ENCODE measurements at places on chromosomes 1 and 21.
A peak's percentile ranks its signal among the peaks of the same experiment; 100 is the strongest.

- peaks cover 34% of the 10 kb centered on the region for H3K4me1 ChIP-seq
- H3K27me3 ChIP-seq, result peaks cover 3% of the 10 kb centered on the region
- DNase-seq, result peak; percentile 55
- no peak overlapping the region for H3K4me3 ChIP-seq
- H3K36me3 ChIP-seq, result peaks cover 2% of the 10 kb centered on the region
These were observed 39.5 kb upstream of the CR2 start for GRCh38 chr1:207414606-207415108.

DNA sequence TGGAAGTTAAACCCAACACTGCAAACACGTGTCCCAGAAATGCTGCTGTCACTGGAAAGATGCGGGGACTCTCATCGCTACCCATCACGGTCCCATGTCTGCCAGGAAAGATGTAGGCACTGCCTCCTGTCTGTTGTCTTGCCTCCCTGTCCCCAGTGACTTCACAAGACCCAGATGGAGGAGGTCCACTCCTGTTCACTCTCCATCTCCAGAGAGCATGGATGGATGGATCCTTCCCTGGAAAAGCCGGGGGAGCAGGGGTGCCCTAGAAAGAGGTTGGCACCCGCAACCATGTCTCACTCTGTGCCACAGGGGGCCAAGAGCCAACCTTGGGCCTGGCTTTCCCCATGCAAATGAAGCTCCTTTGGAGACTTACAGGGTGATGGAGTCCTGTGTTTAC lies 135.5 kb downstream of the GLIS1 start:
- H3K36me3 ChIP-seq, result no peaks in the 10 kb centered on the region
- H3K4me3 ChIP-seq, result no peak overlapping the region
- no peak overlapping the region for H3K27ac ChIP-seq
- no peak for DNase-seq
- H3K27me3 ChIP-seq, result no peaks in the 10 kb centered on the region

GRCh38 chr1:7594714-7595295 lies 176.3 kb upstream of the VAMP3 start:
- H3K27me3 ChIP-seq, result no peaks in the 10 kb centered on the region
- DNase-seq, result no peak
- H3K4me3 ChIP-seq, result no peak overlapping the region
- H3K4me1 ChIP-seq, result no peaks in the 10 kb centered on the region

DNA sequence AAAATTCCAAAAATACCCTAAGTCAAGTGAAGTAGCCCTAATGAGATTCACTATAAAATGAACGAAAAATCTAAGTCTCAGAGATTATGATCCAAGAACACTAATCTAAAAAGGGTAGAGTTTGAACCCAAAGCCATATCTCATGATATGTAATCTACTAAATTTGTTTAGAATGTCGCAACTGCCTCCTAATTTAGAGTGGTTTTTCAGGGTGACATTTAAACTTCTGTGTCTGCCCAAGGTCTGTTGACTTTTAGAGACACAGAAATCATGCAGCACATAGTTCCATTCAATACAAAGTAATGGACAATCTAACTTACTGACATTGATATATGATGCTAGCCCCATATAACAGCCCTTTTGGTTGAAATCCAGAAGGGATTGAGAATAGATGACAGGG lies 28.9 kb downstream of the FMO3 start:
- H3K27ac ChIP-seq, result no peak overlapping the region
- no peak overlapping the region for H3K4me3 ChIP-seq
- no peaks in the 10 kb centered on the region for H3K4me1 ChIP-seq
- H3K27me3 ChIP-seq, result peaks cover 17% of the 10 kb centered on the region

- peaks cover 4% of the 10 kb centered on the region for H3K27me3 ChIP-seq
- H3K27ac ChIP-seq, result no peak overlapping the region
- H3K36me3 ChIP-seq, result peaks cover 9% of the 10 kb centered on the region
- no peak overlapping the region for H3K4me3 ChIP-seq
- DNase-seq, result no peak
These were observed 3.9 kb upstream of the CD55 start for GRCh38 chr1:207317561-207317960.

DNA sequence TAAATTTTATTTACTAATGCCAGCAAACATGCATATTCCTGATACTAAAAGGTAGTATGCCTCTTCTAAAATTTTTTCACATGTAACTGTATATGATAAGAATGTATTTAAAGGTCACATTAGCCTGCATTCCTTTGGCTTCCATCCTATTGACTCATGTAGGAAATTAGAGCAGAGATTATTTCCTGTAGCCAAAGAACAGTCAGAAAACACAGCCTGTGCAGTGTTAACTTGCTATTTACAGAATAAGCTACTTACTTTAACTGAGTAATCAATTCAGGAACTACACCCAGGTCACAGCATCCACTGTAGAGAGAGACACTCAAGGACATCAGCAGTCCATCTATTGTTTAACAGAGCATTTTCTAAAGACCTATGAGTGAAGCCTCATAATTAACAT lies 154.5 kb upstream of the ADGRL4 start:
- H3K4me1 ChIP-seq, result no peaks in the 10 kb centered on the region
- H3K27me3 ChIP-seq, result no peaks in the 10 kb centered on the region
- H3K4me3 ChIP-seq, result no peak overlapping the region
- H3K36me3 ChIP-seq, result no peaks in the 10 kb centered on the region
- no peak overlapping the region for H3K27ac ChIP-seq

DNA sequence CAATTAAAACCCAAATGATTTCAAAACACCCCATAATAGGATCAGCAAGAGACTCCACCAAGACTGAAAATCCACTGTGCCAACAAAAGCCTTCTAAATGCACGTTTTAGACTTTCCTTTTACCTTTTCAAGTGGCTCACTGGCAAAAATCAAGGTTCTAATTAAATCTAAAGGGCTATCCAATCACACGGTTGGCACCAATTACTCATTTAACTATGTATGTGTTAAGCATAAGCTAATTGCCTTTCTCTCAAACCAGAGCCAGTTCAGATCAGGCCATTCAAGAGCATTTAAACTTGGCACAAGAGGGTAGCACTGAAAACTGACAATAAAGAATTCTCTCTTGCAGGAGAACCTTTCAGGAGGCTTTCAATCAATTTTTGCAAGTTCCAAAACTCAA lies 139.5 kb downstream of the RGS7 start:
- no peaks in the 10 kb centered on the region for H3K27me3 ChIP-seq
- no peaks in the 10 kb centered on the region for H3K36me3 ChIP-seq
- no peak overlapping the region for H3K27ac ChIP-seq
- no peaks in the 10 kb centered on the region for H3K4me1 ChIP-seq

GRCh38 chr1:23867542-23867894 lies 572 bp downstream of the FUCA1 start:
- H3K27me3 ChIP-seq, result no peaks in the 10 kb centered on the region
- DNase-seq, result no peak
- H3K27ac ChIP-seq, result no peak overlapping the region
- H3K4me1 ChIP-seq, result peaks cover 20% of the 10 kb centered on the region
- H3K4me3 ChIP-seq, result peak overlapping the region; percentile 80

DNA sequence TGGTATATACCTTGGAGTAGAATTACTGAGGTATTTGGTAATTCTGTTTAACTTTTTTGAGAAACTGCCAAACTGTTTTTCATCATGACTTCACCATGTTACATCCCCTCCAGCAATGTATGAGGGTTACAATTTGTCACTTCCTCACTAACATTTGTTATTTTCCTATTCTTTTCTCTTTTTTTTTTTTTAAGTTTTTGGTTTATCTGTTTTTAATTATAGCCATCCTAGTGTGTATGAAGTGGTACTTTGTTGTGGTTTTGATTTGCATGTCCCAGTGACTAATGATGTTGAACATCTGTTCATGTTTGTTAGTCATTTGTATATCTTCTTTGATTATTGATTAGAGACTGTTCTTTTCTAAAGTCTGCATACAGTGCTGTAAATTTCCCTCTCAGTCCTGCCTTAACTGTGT lies 147.3 kb downstream of the HS2ST1 start:
- no peak for DNase-seq
- no peaks in the 10 kb centered on the region for H3K27me3 ChIP-seq
- H3K4me3 ChIP-seq, result no peak overlapping the region
- H3K4me1 ChIP-seq, result peaks cover 26% of the 10 kb centered on the region
- peaks cover 15% of the 10 kb centered on the region for H3K36me3 ChIP-seq

DNA sequence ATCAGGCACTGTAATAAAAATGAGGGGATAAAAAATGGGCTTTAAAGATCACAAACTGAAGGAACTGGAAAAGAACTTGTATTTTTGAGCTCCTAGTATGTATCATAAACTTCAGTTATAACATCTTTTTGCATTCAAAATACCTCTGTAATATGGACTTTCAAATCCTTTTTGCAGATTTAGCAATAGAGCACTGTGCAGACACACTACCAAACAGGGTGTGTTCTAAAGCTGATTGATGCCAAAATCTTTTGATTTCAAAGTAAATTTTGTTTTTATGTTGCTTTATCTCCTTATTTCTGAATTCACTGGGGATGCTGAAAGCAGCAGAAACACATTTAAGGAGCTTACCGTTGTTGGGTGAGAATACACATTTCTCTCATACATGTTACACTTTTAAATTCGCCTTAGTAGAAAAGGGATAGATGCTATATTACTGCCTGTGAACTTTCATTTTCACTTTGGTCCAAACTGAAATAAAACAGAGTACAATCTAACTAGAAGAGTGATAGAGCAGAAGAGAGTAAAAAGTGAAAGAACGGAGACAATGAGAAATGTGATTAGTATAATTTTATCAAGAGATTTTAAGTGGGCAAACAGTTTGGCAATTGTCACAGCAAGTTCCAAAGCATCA lies 1126.6 kb downstream of the BRINP3 start:
- H3K27ac ChIP-seq, result no peak overlapping the region
- H3K36me3 ChIP-seq, result no peaks in the 10 kb centered on the region
- no peaks in the 10 kb centered on the region for H3K4me1 ChIP-seq
- no peak for DNase-seq
- no peak overlapping the region for H3K4me3 ChIP-seq

DNA sequence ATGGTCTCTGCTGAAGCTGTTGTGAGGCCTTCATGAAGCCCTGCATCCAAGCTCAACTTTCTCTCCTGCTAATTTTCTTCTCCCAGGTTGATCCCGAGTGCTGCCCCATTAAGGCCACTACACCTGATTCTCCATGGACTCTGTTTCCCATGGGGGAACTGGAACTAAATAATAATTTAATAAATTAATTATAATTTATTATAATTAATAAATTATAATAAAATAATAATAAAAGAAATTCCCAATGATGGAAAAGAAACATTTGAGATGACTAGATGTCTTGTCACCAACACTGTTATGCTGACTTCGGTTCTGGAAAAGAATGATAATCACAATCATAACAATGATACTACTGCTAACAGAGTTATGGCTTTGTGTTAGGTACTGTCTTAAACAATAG lies 211.2 kb upstream of the ZP4 start:
- H3K4me1 ChIP-seq, result no peaks in the 10 kb centered on the region
- H3K27me3 ChIP-seq, result no peaks in the 10 kb centered on the region
- no peaks in the 10 kb centered on the region for H3K36me3 ChIP-seq
- H3K4me3 ChIP-seq, result no peak overlapping the region

DNA sequence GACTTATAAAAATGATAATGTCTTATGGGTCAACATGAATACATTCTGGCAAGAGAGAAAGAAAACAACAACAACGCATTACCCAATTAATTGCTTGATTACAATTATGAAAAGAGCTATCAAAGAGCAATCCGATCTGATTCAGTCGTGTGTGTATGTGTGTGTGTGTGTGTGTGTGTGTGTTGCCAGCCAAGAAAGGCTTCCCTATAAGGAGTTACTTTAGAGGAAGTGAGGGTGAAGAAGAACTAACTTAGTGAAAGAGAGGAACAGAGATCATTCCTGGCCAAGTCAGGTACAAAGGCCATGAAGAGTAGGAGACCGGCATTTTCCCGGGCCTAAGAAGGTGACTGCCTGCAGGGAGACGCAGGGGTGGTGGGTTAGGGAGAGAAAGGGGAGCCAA lies 9.4 kb downstream of the TMEM35B start:
- no peak for DNase-seq
- H3K4me3 ChIP-seq, result no peak overlapping the region
- H3K27me3 ChIP-seq, result no peaks in the 10 kb centered on the region
- H3K27ac ChIP-seq, result no peak overlapping the region
- H3K36me3 ChIP-seq, result peaks cover 9% of the 10 kb centered on the region
- peaks cover 11% of the 10 kb centered on the region for H3K4me1 ChIP-seq

GRCh38 chr1:154741741-154742495 lies 128.2 kb downstream of the KCNN3 start:
- peaks cover 48% of the 10 kb centered on the region for H3K4me1 ChIP-seq
- no peak for DNase-seq
- H3K36me3 ChIP-seq, result peaks cover 2% of the 10 kb centered on the region
- no peak overlapping the region for H3K27ac ChIP-seq

- DNase-seq, result no peak
- H3K36me3 ChIP-seq, result peaks cover 44% of the 10 kb centered on the region
- no peak overlapping the region for H3K4me3 ChIP-seq
- no peaks in the 10 kb centered on the region for H3K4me1 ChIP-seq
- no peak overlapping the region for H3K27ac ChIP-seq
These were observed 16.3 kb downstream of the SLC19A1 start for GRCh38 chr21:45525910-45526306.

DNA sequence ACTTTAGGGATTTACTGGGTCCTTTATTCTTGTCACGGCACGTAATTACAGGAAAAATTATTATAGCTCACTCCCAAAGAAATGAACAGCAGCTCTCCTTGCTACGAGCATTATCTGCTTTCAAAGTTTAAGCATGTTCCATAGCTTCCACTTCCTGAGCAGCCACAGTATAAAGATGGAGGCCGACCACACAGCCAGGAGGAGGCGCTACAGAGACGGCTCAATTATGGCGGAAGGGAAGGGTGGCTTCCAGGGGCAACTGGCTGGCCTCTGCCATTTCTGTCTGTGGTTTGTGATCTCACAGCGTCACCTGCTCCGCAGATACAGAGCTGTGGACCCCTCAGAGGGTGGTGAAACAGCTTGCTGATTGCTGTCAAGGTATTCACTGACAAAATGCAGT lies 212.3 kb upstream of the GREM2 start:
- H3K36me3 ChIP-seq, result no peaks in the 10 kb centered on the region
- no peaks in the 10 kb centered on the region for H3K27me3 ChIP-seq
- no peak for DNase-seq
- no peak overlapping the region for H3K27ac ChIP-seq

DNA sequence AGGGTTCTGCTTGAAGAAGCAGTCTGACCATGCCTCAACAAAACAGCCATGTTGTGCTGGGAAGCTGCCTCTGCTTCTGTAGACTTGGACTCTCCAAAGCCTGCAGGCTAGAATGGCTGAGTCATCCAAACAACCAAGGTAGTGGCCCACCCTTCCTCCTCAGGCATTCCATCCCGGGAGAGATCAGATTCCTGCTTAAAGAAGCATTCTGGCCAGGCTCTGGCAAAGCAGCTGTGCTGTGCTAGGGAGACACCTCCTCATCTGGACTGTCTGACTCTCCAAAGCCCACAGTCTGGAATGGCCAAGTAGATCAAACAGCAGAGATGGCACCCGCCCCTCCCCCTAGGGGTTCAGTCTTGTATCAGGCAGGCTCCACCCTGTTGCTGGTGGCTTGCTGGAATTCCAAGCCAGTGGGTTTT lies 38.3 kb upstream of the F3 start:
- no peak overlapping the region for H3K27ac ChIP-seq
- peaks cover 15% of the 10 kb centered on the region for H3K27me3 ChIP-seq
- no peaks in the 10 kb centered on the region for H3K4me1 ChIP-seq
- no peak for DNase-seq
- H3K4me3 ChIP-seq, result no peak overlapping the region

- H3K27me3 ChIP-seq, result no peaks in the 10 kb centered on the region
- H3K4me3 ChIP-seq, result peak overlapping the region; percentile 90
- DNase-seq, result no peak
- peaks cover 11% of the 10 kb centered on the region for H3K36me3 ChIP-seq
- H3K27ac ChIP-seq, result peak overlapping the region; percentile 94
- peaks cover 19% of the 10 kb centered on the region for H3K4me1 ChIP-seq
These were observed 488 bp downstream of the SLC35D1 start for GRCh38 chr1:67053535-67053784.

- no peak overlapping the region for H3K27ac ChIP-seq
- no peaks in the 10 kb centered on the region for H3K36me3 ChIP-seq
- peak overlapping the region; percentile 51 for H3K4me3 ChIP-seq
- peaks cover 6% of the 10 kb centered on the region for H3K4me1 ChIP-seq
- H3K27me3 ChIP-seq, result peaks cover 77% of the 10 kb centered on the region
These were observed 62.6 kb upstream of the CD1D start for GRCh38 chr1:158117854-158118704.

Measured in activated naive CD8-positive, alpha-beta T cell treated with anti-CD3 and anti-CD28 coated beads for 36 hours (primary cell).